NCI-H1092 treated with DMSO at 0.1 percent for 48 hours (cell line): ENCODE measurements at places on chromosomes 11 and 22.

DNA sequence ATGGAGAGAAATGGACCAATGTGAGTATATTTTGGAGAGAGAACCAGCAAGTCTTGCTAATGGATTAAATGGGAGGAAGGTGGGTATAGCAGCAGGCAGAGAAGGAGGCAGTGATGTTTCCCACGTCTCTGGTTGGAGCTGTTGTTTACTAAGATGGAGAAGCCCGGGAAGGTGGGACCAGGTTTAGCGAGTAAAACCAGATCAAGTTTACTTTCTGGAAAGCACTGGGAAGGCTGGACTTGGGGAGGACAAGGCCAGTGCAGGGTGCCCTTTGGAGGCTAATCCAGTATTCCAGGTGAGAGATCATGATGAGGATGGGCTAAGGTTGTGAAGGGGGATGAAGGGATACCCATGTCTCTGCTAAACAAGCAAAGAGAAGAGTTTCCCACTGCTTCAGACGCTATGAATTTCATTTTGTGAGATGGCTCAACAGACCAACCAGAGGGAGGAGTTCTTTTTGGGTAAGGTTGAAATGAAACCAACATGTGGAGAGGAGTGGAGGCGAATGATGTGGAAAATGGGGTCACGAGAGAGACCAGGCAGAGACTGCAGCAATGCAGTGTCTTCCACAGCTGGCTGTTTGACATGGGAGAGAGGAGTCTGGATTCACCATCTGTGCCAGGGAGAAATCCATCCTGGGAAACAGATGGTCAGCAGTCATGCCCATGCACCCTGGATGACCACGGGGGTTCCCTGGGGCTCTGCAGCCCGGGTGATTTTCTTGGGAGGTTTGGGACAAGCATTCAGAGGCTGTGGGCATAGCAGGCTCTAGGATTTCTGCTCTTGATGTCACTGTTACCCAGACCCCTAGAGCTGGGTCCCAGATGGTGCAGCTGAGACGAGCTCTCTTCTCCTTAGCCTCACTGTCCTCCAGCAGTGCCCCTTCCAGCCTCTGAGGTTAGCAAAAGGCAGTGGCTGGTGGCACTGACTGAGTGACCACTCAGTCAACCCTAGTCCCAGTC, 24.9 kb downstream of the COMMD9 start:
- DNase-seq: no peak

DNA sequence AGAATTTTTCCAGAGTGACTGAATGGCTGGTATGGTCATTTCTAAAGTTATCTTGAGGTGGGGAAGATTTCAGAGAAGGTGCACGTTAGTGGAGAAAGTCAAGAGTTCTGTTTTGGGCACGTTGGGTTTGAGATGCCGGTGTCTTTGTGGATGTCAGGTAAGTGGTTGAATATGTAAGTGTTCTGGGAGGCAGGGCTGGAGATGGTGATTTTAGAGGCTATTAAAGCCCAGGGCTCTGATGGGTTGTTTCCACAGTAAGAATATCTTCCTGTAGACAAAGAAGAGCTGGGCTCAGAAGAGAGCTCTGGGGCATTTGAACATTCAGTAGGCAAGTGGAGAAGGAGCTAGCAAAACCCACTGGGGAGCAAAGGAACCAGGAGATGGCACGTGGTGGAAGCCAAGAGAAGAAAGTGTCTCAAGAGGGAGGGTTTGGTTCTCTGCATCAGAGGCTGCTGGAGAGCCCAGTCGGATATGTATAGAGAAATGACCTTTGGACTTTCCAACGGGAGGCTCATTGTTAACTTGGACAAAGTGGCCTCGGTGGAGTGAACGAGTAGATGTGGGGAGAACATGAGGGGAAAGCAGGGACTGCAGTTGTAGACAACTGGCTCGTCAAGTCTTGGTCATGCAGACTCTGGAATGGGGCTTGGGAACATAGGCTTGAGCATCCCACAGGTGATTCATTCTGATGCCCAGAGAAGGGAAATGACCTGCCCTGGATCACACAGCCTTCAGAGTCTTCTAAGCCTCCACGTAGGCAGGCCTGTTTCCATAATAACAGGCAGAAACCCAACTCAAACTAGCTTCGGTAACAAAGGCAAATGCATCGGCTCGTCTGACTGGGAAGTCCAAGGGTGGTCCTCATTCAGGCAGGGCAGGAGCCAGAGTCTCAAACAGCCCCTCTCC, 98.4 kb upstream of the PARVA start:
- no peak for DNase-seq

DNA sequence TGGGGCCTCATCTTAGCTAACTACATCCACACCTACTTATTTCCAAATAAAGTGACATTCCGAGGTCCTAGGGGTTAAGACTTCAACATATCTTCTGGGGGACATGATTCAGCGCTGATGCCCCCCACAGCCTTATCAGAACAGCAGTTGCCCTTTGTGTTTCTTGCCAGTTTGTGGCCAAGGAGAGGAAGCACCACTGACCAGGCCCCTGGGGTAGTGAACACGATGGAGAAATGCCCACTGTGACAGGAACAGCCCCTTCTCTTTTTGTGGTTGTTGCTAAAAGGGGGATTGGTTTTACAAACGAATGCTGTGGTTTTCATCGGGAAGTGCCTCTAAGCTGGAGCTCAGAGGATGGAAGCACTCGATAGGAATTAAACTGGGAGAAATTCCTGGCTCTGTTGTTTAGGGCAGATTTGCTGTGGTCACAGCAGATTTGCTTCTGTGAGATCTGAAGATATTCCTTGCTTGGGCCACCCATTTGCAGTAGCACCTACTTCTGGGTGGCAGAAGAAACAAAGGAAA, 88.8 kb downstream of the ABTB2 start:
- DNase-seq: no peak

DNA sequence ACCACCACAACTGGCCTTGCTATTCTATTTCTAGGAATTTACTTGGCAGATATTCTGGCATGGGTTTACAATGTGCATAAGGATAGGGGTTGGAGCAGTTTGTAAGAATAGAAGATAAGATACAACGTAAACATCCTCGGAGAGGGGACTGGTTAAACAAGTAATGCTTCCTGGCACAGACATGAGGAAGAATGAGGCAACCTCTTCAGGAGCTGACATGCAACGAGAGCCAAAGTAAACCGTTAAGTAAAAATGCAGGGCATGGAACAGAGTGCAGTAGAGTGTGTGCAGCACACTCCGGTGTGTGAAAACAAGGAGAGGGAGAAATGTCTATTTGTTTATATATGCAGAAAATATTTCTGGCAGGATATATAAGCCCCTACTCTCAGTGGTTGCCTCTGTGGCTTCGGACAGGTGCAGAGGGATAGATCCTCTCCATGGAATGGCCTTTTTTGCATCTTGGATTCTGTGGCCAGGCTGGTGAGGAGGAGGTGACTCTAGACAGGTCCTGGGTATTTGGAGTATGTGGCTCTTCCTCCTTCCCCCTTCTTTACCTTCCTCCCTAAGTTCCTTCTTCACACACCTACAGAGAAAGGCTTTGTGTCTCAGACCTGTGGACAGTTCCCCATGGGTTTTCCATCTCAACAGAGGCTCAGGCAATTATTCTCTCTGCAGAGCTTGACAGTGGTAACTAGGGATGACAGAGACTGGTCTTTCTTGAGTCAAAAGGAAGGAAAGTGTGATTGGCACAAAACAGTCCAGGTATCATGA, 2.5 kb downstream of the RAB36 start:
- DNase-seq: no peak

DNA sequence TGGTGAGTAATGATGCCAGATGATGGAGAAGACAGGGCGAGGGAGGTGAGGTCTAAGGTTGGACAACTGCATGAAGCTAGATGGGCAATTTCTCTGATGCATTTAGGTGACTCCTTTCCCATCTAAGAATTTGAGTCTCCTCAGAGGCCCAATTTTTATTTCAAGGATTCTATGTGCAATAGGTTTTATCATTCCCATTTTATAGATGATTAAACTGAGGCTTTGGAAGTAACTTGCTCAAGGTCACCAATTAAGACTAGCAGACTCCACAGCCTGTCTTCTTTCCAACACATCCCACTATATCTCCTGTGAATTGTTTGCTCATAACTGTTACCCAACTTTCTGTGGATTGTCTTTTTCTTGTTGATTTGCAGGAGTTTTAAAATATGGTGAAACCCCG, 28.5 kb downstream of the DSCAML1 start:
- DNase-seq: no peak

DNA sequence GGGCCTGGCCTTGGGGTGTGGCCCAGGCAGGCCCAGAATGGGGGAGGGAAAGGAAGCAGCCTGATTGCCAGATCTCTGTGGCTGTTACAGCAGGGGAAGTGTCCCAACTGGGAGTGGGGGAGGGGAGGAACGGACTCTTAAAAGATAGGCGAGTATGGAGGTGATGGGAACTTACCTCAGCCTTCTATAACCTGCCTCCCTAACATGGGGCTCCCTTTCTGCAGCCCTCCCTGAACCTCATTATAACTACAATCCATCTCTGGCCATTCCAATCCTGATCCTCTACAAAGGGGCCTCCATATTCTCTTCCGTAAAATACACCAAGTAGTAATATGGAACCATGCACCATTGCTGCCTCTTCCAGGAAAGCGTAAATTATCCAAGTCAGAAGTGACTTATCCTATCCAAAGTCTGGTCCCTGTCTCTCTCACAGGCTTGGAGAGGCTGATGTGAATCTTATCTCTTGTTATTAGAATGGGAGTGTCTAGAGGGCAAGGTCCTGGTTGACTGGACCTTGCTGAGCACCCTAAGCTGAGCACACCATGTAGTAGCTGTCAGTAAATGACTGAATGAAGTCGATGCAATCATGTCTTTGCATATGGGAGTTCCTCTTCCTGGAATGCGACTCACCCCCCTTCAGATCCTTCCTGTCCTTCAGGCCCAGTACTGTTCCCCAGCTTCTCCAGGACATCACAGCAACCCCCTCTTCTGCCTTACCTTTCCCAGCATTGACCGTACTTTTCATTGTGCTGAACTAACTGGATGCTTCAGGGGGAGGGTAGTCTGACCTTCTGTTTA, 5.9 kb downstream of the RHOG start:
- no peak for DNase-seq
